ENCODE measurements at places on chromosomes 1 and 21. TPM values are rescaled to one million over a fixed set of nuclear protein-coding genes. Genes with fewer than 3 reads are reported as not detected.

MIXL1 gene
- total RNA-seq: not detected

MTARC2 gene
- total RNA-seq: 20.9 TPM

CA6 gene
- not detected for total RNA-seq

APOBEC4 gene
- not detected for total RNA-seq

OR2T10 gene
- total RNA-seq: not detected

DHX9 gene
- total RNA-seq: 102 TPM

SPRR2E gene
- not detected for total RNA-seq

FNDC5 gene
- 0.88 TPM for total RNA-seq

PADI4 gene
- total RNA-seq: 0.22 TPM

ROR1 gene
- 5.8 TPM for total RNA-seq

FAAH gene
- 16.7 TPM for total RNA-seq

CNN3 gene
- 99.6 TPM for total RNA-seq

TMEM200B gene
- total RNA-seq: 35.0 TPM

HENMT1 gene
- total RNA-seq: 7.5 TPM

CLSTN1 gene
- total RNA-seq: 22.8 TPM

RGS8 gene
- not detected for total RNA-seq

LDLRAD1 gene
- total RNA-seq: not detected

KCNK1 gene
- total RNA-seq: not detected

PROX1 gene
- total RNA-seq: 2.8 TPM

EXO1 gene
- 0.68 TPM for total RNA-seq

GREM2 gene
- total RNA-seq: not detected

KANK4 gene
- 0.17 TPM for total RNA-seq

INAVA gene
- not detected for total RNA-seq

COA7 gene
- total RNA-seq: 7.2 TPM

FAM3B gene
- not detected for total RNA-seq

FAM72B gene
- 0.65 TPM for total RNA-seq

ARHGEF16 gene
- 19.6 TPM for total RNA-seq

CCDC24 gene
- 3.3 TPM for total RNA-seq

KDF1 gene
- total RNA-seq: not detected

CHIA gene
- not detected for total RNA-seq

TSPAN2 gene
- 1.0 TPM for total RNA-seq

ALPL gene
- 9.8 TPM for total RNA-seq

GMEB1 gene
- 7.8 TPM for total RNA-seq

NPHS2 gene
- total RNA-seq: not detected

OR2T33 gene
- total RNA-seq: not detected

LCE1D gene
- total RNA-seq: not detected

HMGN1 gene
- total RNA-seq: 48.4 TPM

OR2L5 gene
- not detected for total RNA-seq

PKP1 gene
- 2.0 TPM for total RNA-seq

SPATA1 gene
- total RNA-seq: 1.8 TPM

LEMD1 gene
- not detected for total RNA-seq

CD1B gene
- not detected for total RNA-seq

FAM167B gene
- 1.3 TPM for total RNA-seq

LRRC38 gene
- total RNA-seq: not detected

FAM151A gene
- total RNA-seq: not detected

GRHL3 gene
- not detected for total RNA-seq

CRABP2 gene
- 3.3 TPM for total RNA-seq

ACP6 gene
- 8.5 TPM for total RNA-seq

PMF1 gene
- 51.2 TPM for total RNA-seq

CFAP45 gene
- total RNA-seq: not detected

IL20 gene
- not detected for total RNA-seq

KDM1A gene
- 38.6 TPM for total RNA-seq

NDUFS2 gene
- 99.1 TPM for total RNA-seq

AKR1A1 gene
- total RNA-seq: 90.7 TPM

SELL gene
- total RNA-seq: 1.8 TPM
